DMS79 treated with DMSO at 0.1 percent for 48 hours (cell line): ENCODE measurements at places on chromosomes 3 and 15.

DNA sequence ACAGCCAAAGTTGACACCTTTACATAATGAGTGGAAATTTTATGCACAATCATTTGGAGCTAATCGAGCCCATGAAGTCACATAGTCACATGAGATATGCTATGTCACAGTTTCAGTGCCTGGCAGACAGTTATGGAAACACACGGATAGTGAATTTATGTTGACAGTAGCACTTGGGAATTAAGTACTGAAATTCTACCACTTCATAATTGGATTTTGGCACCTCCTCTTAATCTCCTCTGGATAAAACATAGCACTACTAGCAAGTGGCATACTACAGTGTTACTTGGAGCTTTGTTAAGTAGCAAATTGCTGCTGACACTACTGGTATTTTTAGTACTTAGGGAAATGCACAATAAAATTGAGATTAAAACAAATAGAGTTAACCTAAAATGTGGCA is 1679.4 kb downstream of the OTOL1 start:
- DNase-seq = no peak

DNA sequence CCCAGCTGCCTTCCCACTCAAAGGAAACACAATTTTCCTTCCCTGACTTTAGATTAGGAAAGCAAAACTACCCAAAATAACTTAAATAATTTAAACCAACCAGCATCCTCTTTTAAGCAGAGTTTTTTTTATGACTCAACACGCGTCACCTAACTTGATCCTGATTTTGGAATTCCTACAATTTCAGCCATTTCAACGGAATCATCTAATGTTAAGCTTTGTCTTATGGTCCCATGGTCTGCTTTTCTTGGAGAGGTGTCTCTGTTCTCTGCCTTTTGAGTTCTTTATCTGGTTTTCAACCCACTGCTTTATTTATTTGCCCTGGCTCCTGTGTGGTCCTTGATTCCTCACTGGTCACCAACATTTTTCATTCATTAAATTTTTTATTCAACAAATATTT is 219.2 kb upstream of the ARHGEF26 start:
- no peak for DNase-seq

DNA sequence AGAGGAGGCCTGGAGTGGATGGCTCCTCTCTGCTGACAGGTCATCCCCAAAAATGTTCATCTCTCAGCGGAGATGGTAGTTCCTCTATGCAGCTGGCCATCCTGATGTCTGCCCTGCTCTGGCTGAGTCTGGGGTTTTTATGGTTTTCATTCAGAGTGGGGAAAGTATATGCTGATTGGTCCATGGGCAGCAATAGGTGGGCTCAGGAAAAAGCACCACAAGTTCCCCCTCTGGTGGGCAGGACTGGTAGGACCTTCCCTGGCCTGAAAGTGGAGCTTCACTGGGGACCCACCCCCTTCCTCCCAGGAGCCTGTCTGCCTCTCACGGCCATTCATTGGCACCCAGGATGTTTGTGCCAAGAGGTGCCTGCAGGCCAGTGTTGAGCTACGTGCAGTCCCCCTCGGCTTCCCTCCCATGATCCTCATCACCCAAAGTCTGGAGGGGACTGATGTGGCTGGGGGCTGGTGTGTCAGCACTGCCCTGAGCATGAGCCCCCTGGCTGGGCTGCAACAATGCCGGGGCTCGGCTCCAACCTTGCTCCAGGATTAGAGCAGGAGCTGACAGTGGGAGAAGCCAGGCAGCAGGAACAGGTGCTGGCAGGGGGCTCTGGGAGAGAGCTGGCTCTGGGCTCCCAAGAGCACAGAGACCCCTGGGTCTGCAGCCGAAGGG is 13.1 kb upstream of the BLOC1S6 start:
- DNase-seq = no peak

DNA sequence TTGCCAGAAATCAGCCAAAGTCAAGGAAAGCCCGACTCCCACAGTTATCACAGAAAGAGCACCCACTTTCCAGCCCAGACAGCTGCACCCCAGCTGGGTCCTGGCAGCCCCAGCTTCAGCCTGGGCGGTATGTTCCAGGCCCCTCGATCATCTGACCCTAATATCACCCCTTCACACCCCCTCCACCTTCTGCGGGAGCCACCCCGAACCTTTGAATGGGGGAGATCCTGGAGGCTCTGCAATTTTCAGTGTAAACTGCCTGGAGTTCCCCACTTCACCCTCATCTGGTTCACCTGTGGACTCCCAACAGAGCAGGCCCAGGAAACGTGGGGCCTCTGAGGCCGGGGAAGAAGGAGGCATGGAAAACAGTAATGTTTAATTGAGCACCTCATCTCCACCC is 5.9 kb downstream of the PRSS50 start:
- DNase-seq = no peak

DNA sequence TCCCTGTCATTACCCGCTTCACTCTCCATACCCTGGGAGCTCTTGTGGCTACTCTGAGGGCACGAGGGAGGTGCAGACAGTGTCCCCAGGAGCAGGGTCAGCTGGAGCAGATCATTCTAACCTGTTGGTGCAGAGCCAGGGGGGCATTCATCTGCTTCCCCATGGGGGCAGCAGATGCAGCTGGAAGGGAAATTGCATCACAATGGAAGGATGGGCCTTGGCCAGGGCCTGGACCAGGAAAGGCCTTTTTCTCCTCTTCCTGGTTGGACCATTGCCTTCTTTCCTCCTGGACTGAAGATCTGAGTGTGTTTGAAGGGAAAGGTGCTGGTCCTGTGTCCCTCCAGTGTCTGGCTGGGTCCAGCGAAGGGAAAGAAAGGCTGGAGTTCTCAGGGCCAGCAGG is 55.7 kb downstream of the EPHB1 start:
- DNase-seq = no peak

- no peak for DNase-seq
These were observed 69.1 kb upstream of the TNFAIP8L3 start for GRCh38 chr15:51163843-51164242.

DNA sequence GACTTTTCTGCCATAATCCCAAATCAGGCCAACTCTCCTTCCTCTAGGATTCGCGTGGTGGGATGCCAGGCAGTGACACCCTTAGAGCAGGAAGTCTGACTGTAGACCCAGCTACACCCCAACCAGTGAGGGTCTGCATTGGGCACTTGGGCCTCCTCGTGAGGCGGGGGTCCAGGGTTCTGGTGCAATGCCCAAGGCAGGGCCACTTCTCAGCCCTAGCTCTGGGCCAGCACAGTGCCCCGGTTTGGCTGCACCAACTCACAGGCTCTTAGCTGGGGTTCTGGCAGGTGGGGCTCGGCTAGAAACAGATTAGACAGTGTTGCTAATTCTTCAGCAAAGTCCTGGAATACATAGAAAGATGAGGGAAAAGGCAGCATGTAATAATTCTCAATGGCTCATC is 12.7 kb downstream of the CDAN1 start:
- no peak for DNase-seq
